ENCODE measurements at places on chromosomes 3 and 15. TPM values are rescaled to one million over a fixed set of nuclear protein-coding genes. Genes with fewer than 3 reads are reported as not detected.

DNA sequence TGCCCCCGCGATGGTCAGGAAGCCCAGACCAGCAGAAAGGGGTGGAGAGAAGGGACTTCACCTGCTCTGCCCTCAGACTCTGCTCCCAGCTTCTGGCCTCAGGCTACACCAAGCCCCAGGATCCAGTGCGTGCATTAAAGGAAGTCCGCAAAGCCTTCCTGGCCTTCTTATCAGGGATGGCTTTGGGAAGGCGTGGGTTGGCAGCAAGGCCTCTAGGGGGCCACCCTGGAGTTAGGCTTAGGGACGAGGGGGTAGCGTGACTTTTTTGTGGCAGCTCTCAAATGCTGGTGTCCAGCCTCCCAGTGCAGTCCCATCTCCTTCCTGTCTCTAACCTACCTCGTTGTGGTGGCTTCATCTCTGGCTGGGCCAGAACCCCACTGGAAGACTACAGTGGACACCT, 18.9 kb upstream of the RPL29 start:
- DNase-seq = no peak

GRCh38 chr15:65900488-65900887, 31.2 kb downstream of the RAB11A start:
- no peak for DNase-seq

GRCh38 chr3:9947025-9947995, 4.9 kb downstream of the PRRT3 start:
- DNase-seq = no peak

DNA sequence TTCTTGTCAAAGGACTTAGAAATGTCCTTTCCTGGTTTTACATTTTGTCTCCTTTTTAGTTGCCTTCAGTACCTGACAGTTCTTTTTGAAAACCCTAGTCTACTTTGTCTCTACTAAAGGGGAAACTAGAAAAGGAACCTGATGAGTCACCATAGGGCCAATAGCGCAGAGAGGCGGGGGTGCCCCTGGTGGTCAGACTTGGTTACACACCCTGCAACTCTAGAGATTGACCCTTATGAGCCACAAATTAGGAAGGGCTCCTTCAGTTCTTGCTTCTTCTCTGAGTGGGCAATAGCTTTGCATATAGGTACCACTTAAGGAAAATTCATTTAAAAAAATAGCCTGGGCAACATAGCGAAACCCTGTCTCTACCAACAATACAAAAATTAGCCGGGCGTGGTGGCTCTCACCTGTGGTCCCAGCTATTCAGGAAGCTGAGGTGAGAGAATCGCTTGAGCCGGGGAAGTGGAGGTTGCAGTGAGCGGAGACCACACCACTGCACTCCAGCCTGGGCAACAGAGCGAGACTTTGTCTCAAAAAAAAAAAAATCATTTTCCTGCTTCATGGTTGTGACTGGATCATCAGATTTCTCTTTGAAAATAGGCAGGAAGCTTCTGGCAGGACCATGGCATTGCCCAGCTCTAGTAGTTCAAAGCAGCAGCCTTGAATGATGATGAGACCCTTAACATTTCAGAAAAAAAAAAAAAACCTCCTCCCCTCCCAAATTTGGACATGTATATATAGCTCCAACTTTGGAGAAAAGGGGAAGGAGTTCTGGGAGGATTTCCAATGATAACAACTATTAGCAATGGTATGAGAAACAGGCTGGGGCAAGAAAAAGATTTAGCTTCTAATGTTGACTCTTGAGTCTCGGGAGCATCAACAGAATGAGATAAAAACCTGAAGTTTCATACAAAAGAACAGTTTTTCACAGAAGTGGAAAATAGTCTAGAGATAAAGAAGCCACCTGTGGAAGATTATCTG, 45.2 kb upstream of the RASA2 start:
- peak; percentile 75 for DNase-seq

GRCh38 chr15:66080717-66081398, 172.7 kb downstream of the MEGF11 start:
- no peak for DNase-seq

GRCh38 chr15:80778621-80778963, 578 bp upstream of the CEMIP start:
- no peak for DNase-seq

The CTXND1 gene
- total RNA-seq = not detected

GRCh38 chr15:92725171-92725570, 69.6 kb upstream of the FAM174B start:
- no peak for DNase-seq

DNA sequence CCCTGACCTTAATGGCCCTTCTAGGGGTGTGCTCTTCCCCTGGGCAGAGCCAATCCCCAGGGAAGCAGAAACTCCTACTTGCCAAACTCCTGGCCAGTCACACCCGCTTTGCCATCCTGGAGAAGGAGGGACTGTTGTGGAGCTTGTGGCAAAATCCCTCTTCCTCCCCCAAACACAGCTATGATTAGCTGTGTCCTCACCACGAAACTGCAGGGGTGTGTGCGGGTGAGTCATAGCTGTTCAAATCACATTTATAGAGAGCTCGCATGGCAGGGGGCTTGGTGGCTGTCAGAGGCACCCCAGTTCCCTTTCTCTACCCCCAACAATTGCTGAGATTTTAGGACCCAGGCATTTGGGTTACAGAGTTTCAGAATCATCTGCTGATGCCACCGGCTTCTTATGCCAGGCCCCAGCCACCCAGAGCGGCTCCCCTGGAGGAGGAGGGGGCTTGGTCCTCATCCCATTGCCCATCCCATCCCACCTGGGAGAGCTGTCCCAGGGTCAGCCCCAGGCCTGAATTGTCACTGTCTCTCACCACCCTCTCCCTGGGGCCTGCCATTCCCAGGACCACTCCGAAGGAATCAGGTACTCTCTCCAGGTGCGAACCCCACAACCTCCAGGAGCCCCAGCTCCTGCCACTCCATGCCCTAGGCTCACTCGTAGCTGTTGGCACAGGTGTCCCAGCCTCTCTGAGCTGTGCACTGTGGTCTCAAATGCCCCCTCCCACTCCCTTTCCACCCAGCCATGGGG, 28.8 kb upstream of the MAGEF1 start:
- DNase-seq = no peak
